Activated CD4-positive, alpha-beta T cell treated with anti-CD3 and anti-CD28 coated beads, Interleukin-2, amount 10 ng/mL, durations not matched to agents 7 days and 5 days (primary cell): ENCODE measurements at places on chromosomes 4 and X. TPM values are rescaled to one million over a fixed set of nuclear protein-coding genes. Genes with fewer than 3 reads are reported as not detected.

ZAR1 gene
- total RNA-seq, result not detected

ATP2B3 gene
- not detected for total RNA-seq

DNA sequence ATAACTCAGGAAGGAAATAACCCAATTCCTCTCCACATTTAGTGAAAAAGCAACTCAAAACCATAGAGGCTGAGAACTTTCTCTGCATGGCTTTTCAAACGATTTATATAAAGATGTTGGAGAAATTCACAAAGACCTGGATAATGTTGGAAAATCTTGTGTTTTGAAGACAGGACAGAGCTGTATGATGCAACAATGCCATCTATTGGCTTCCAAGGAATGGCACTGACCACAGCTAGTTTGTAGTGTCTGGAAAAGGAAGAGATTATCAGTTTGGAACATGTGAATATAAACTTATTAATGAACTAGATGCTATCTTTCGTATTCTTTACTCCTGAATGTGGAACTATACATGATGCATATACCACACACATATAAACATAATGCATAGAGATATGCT is 503.6 kb downstream of the IL1RAPL1 start:
- no peak for DNase-seq
- H3K27me3 ChIP-seq, result no peaks in the 10 kb centered on the region
- no peak overlapping the region for H3K27ac ChIP-seq

GRCh38 chrX:133550665-133551485 is 135.6 kb upstream of the GPC4 start:
- H3K36me3 ChIP-seq, result no peaks in the 10 kb centered on the region
- H3K4me3 ChIP-seq, result no peak overlapping the region
- no peak for DNase-seq

- H3K4me1 ChIP-seq, result no peaks in the 10 kb centered on the region
- H3K27me3 ChIP-seq, result no peaks in the 10 kb centered on the region
- no peaks in the 10 kb centered on the region for H3K36me3 ChIP-seq
- H3K4me3 ChIP-seq, result no peak overlapping the region
Observed at GRCh38 chr4:22215084-22215483, 266.5 kb upstream of the KCNIP4 start.

DNA sequence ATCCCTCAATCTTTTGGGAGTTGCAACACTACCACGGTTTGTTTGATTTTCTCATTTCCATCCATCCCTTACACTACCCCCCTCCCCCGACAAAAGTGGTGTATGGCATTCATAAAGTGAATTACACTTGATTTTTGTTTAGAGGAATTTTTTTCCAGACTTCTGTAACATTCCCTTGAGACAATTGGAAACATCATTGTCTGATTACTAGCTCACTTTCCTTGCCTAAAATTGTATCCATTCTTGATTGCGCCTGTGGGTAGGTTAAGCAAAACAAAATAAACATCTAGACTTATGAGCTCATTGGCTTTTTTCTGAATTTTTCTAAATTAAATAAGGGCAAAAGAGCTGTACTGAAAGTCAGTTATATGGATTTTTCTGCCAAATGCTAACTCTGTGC is 3.5 kb downstream of the GPC3 start:
- no peaks in the 10 kb centered on the region for H3K36me3 ChIP-seq
- peaks cover 36% of the 10 kb centered on the region for H3K27me3 ChIP-seq
- no peak for DNase-seq
- H3K4me1 ChIP-seq, result peaks cover 4% of the 10 kb centered on the region
